ENCODE measurements at places on chromosomes 6 and 20.

DNA sequence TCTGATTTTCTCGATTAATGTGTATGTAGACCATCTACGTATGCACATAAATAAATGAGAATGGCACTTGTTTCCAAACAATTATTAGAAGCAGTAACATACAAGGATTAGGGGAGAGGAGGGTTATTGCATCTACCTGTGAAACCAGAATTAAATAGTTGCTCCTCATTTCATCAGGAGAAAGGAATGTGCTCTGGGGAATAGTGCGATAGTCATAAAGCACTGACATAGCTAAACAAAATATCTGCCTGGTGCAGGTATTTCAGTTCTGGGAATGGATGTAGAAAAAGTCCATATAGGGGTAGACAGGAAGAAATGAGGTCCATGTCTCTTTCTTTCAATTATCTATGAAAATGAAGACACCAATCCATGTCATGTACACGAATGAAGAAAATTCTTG is 1.6 kb upstream of the ID4 start:
- DNase-seq = no peak

DNA sequence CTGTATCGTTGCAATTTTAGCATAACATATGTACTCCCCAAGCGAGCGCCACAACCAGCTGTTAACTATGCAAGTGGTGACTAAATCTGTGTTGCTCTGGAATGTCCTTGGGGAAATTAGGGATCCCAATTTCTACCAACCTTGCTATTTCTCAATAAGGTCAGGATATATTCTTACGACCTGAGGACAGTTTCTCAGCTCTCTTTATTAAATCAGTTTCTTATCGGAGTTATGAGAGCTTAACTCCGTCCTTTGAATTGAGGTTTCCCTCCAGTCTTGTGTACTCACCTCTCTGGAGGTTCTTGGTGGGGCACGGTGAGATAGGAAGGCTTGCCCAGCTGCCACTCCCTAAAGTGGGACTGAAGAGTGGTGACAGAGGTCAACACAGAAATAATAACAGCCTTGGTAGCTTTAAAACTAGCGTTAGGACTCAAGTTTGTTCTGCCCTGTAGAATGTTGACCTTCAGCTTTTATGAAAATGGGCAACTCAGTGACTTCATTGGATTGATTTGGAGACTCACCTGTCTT is 694 bp downstream of the MRPS18B start:
- DNase-seq = no peak

GRCh38 chr6:40466986-40467539 is 120.1 kb downstream of the LRFN2 start:
- no peak for DNase-seq

- DNase-seq = peak; percentile 58
Measured at GRCh38 chr6:157089258-157089657, 234.1 kb downstream of the TMEM242 start.

Measured in retinal pigment epithelial cell (primary cell).